ENCODE measurements at places on chromosomes 4 and X. TPM values are rescaled to one million over a fixed set of nuclear protein-coding genes. Genes with fewer than 3 reads are reported as not detected.

Gene FBXW7
- 19.9 TPM for total RNA-seq

Gene ADH1A
- not detected for total RNA-seq

Gene TSPAN7
- total RNA-seq, result 0.16 TPM

Gene UFSP2
- 24.5 TPM for total RNA-seq

Gene CACNA1F
- total RNA-seq, result 0.04 TPM

Gene IL1RAPL2
- not detected for total RNA-seq

Gene CWH43
- total RNA-seq, result not detected

Gene MAML3
- 0.55 TPM for total RNA-seq

Gene AADAT
- 0.11 TPM for total RNA-seq

Gene ADH7
- not detected for total RNA-seq

Gene RGN
- not detected for total RNA-seq

Gene CT45A2
- total RNA-seq, result 8.1 TPM

Gene COX7B
- total RNA-seq, result 655 TPM

Gene ACSL4
- total RNA-seq, result 31.2 TPM

Gene CHRDL1
- not detected for total RNA-seq

Gene GPC4
- total RNA-seq, result 0.16 TPM

Gene CXCL6
- total RNA-seq, result not detected

Gene FRMPD3
- not detected for total RNA-seq

Gene LGI2
- 0.04 TPM for total RNA-seq

Gene CRMP1
- 0.04 TPM for total RNA-seq

Gene DCLK2
- total RNA-seq, result not detected

Gene CABS1
- not detected for total RNA-seq

Gene RBMXL3
- total RNA-seq, result 0.29 TPM

Gene ZFP92
- total RNA-seq, result 3.3 TPM

Gene IQCM
- total RNA-seq, result not detected

Gene PDGFRA
- 0.40 TPM for total RNA-seq
